Head of caudate nucleus (tissue), 42 donors: ENCODE measurements at places on chromosomes 7 and 10.
A peak's percentile ranks its signal among the peaks of the same experiment; 100 is the strongest.

GRCh38 chr10:98556061-98556460 lies 109.3 kb upstream of the HPS1 start:
- DNase-seq: no peak

- DNase-seq: peak; percentile 63
Observed at GRCh38 chr10:124138195-124138882, 44.9 kb upstream of the CHST15 start.

GRCh38 chr10:734481-734880 lies 45.0 kb upstream of the DIP2C start:
- DNase-seq: no peak

DNA sequence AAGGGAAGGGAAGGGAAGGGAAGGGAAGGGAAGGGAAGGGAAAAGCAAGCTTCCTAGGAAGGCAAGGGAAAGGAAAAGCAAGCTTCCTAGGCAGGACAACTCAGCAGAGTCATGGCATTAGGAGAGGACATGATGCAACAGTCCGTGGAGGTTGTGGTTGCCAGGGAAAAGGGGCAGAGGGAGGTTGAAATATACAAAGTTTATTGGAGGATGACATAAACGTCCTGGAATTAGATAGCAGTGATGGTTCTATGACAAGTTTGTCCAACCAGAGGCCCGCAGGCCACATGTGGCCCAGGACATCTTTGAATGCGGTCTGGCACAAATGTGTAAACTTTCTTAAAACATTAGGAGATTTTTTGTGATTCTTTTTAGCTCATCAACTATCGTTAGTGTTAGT lies 59.8 kb upstream of the OPN4 start:
- no peak for DNase-seq

GRCh38 chr7:90857603-90858002 lies 261.5 kb downstream of the CDK14 start:
- DNase-seq: no peak

DNA sequence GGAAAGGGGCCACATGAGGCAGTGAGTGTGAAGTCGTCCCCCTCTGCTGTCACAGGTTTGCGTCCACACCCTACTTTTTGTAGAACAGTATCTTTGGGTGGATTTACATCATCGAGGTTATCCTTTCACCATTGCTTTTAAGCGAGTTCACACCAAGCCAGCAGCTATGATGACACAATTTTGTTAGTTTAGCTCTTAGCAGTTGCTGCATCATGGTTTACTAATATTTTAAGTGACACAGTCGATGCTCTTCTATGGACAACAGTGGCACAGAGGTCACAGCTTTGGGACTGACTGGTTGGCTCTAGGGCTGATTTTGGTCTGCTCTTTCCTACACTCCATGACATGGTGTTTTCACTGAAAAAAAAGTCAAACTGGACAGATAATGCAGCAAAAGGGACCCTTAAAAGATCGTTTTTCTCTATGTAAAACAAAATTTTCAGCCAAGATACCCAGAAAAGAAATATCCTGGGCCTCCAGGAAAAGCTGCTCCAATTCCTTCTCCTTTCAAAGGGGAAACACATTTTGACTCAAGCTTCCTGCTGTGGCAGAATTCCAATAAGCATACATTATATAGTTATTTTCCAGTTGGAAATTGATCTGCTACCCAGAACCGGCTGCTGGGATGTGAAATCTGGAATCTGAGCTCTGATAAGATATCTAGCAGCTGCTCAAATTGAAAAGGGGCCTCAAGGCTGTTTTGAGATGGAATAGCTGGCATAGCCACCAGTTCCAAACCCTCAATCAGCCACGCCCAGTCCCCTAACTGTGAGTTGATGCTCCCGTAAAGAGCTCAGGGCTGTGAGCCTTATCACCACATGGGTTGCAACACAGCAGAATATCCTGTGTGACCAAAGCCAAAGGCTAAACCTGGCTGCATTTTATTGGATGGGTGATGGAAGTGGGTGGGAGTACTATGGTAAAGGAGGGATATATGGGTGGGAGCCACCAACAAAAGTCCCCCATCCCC lies 114.2 kb downstream of the SMURF1 start:
- DNase-seq: no peak

DNA sequence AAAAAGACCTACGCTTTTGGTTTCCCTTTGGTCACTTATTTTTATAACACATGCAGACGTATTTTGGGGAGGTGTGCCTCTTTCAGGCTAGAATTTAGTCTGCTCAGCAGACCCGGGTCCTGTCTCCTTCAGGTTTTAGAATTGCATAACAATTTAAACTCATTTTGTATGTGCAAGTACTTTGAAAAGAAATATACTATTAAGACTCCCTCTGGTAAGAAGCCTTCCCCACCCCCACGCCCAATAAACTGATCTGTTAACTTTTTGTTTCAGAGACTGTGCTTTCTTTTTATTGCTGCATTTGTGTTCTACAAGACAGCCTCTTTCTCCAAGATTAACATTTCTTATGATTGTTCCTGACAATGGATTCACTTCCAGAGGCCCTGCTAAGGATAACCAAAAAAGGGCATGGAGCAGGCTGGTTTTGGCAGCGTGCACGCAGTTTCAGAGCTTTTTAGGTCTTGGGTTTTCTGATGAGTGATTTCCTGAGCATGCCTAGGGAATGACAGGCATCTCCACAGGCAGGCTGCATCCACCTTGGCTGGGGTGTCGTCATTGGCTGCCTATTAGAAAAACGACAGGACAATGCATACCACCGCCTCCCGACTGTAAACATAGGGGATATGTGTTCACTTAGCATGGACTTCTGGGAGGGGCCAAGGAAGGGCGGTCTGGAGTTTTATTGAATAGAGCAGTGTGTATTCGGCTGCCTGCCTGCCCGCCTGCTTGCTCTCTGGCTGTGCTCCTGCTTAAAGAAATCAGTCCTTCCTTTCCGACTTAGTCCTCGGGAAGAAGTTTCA lies at the start of gene CALD1:
TSS of gene CALD1 (plus strand) at position 694 of the 800 bp plus-strand sequence. CDS start 88,100 bp downstream, outside the sequence.
- DNase-seq: peak; percentile 45
